Retinal pigment epithelial cell (primary cell): ENCODE measurements at places on chromosomes 6 and 20.

DNA sequence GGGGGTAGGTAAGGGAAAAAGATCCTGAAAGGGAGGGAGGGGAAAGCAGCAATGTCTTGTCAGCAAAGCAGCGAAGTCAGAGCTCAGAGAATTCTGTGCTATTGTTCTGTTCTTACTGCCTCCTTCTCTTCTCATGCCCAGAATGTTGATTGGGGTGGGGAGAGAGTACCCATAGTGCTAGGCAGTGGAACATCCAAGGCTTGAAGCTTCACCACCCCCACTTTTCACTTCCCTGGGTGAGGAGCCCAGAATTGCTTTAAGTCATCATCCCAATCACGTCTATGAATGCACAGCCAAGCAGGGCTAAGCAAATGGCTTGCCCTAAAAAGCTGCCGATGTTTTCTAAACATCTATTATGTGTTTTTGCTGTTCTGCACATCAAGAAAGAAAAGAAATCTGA is 16.5 kb downstream of the REPS1 start:
- DNase-seq: no peak

DNA sequence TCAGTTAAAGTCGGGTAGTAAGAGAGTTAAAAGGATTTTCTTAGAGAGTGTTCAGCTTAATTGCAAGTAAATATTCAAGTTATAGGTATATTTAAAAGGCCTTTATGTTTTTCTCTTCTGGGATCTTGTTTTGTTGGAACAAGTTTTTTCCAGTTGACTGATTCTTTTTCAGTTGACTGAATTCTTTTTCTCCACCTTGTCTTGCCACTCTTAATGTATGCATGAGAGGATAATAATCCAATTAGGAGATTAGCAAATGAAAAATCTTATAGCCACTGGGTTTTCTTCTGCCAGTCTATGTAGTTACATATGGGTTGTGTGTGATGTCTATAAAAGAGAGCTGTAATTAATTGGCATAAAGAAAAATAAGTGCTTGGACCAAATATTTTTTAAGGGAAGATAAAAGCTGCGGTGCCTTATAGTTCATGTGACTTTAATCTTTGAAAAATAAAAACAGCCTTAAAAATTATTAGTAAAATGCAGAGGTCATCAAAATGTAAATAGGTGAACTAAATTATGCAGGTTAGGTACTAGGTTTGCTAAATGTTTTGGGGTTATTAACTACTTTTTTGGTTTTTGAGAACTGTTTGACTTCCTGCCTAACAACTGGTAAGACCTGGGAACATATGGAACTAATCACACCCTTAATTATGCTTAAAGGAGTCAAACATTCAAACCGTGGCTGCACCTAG is 367.2 kb downstream of the HTR1B start:
- DNase-seq: peak; percentile 56

- no peak for DNase-seq
Measured at GRCh38 chr20:25750765-25751696, 54.4 kb upstream of the ZNF337 start.

DNA sequence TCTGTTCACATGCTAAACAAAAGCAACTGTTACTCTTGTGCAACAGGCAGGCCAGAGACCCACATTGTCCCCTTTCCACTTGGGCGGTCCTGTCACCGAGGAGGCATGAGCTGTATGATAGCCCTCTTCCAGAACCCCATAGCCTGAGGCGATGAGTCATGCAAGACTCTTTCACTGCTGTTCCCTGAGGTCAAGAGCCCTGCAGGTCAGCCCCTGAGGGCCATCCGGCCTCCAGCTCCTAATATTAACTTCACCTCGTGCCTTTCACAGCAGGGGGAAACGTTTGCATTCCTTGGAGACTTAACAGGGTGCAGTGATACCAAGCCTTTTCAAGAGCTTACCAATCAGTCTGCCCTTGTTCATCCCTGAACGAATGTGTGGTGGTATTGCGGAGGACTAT is 253.3 kb upstream of the ECI2 start:
- no peak for DNase-seq

- DNase-seq: no peak
Measured at GRCh38 chr6:2658788-2659187, 91.9 kb downstream of the MYLK4 start.

DNA sequence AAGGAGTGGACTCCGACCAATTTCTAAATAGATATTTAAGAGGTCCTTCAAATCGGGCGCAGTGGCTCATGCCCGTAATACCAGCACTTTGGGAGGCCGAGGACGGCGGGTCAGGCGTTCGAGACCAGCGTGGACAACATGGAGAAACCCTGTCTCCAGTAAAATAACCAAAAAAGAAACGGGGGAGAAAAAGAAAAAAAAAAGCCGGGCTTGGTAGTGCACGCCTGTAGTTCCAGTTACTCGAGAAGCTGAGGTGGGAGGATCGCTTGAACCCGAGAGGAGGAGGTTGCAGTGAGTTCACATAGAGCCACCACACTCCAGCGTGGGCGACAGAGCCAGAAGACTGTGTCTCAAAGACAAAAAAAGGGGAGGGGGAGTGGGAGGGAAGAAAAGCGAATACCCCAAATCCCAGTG is 53.3 kb upstream of the HFE start:
- DNase-seq: no peak

DNA sequence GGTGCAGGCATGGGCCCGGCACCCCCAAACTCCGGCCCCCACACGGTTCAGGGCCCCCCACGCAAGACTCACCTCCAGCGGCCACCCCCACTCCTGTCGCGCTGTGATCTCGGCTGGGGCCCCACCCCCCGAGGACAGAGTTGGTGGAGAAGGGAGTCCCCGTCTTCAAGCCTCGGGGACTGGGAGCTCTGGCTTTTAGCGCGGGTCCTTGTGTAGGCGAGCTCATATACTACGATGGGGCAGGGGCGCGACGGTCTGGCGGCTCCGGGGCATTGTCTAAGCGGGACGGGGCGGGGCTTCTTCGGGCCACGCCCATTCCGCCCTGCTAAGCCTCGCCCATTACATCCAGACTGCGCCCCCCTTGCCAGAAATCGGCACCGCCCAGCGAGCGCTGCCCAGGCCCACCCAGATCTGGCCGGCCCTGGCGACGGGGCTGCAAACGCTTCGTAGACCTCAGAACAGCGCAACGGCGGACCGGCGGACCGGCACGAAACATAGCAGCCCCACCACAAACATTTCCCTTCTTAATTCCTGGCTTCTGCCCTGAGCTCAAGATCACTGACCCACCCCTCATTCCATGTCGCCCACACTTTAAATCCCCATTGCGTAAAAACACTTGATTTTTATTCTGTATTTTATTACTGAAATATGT is 1.0 kb upstream of the DDAH2 start:
- no peak for DNase-seq

GRCh38 chr20:49969946-49970345 is 12.8 kb upstream of the SNAI1 start:
- DNase-seq: no peak

GRCh38 chr6:101445527-101445926 is 52.0 kb downstream of the GRIK2 start:
- no peak for DNase-seq

DNA sequence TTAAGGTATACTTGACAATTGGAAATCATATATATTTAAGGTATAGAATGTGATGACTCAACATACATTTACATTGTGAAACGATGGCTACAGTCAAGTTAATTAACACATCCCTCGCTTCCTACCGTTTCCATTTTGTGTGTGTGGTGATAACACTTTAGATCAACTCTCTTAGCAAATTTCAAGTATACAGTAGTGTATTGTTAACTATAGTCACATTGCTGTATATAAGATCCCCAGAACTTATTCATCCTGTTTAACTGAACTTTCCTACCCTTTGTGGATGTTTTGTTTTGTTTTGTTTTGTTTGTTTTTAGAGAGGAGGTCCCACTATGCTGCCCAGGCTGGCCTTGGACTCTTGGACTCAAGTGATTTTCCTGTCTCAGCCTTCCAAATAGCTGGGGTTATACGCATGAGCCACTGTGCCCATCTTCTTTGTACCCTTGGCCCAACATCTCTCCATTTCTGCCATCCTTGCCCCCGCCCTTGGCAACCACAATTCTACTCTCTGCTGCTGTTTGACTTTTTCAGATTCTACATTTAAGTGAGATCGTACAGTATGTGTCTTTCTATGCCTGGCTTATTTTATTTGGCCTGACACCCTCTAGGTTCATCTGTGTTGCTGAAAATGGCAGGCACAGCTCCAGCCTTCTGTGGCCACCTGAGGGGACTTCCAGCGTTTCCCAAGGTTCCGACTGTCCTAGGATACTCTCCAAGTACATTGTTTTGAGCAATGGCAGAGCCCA is 90.5 kb upstream of the SNX9 start:
- no peak for DNase-seq

- no peak for DNase-seq
Measured at GRCh38 chr20:33814238-33814712, 3.1 kb downstream of the CHMP4B start.

GRCh38 chr6:28274888-28275287 is 6.5 kb upstream of the PGBD1 start:
- DNase-seq: no peak

DNA sequence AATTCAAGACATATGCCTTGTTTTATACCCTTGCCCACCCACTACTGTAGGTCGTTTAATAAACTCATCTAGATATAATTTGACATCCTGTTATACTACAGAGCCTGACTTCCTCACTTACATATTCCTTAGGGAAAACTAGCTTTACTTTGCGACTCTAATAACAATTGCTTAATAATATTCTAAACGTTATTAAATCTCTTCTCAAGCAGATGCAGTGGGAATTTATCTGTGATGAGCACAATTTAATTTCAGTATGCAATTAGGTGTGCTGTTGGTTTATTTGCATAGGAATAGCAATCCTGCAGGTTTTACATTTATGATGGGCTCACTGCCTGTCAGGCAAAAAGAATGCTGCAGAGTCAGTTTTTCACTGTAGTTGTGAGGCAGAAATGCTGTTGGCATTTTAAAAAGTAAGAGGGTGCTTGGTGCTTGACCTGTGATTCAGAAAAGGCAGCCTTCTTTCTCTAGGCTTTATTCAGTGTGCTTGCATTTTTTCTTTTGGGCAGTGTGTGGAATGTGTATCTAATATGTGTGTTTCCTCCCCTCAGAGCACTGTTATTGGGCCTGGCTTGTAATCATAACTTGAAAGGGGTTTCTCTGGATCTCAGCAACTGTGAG is 152.3 kb upstream of the SCGN start:
- no peak for DNase-seq

GRCh38 chr6:133623065-133623464 is 265.8 kb upstream of the TCF21 start:
- no peak for DNase-seq

- DNase-seq: no peak
Measured at GRCh38 chr6:112311950-112312547, 35.1 kb upstream of the RFPL4B start.

DNA sequence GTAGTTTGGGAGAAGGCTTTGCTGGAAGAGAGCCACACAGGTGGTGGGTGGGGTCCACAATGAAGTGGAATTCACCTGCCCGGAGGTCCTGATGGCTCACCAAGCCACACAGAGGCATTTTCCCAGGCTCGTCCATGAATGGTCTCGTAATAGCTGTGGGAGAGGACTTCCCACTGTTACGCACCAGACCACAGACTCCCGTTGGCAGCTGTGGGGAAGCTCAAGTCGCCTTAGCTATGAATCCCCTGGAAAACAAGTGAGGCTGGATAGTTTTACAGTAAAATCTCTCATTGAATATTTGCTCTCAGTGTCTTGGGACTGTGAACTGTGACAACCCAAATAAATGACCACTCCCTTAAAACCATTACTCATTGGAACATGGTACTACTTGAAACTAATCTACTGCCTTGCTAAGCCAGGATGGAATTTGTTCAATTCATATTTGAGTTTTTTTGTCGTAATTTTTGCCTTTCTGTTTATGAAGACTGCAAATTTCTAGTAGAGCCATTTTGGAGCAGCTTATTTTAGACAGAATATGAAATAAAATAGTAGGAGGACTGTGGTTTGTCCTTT is 79.4 kb downstream of the JAG1 start:
- DNase-seq: peak; percentile 49

DNA sequence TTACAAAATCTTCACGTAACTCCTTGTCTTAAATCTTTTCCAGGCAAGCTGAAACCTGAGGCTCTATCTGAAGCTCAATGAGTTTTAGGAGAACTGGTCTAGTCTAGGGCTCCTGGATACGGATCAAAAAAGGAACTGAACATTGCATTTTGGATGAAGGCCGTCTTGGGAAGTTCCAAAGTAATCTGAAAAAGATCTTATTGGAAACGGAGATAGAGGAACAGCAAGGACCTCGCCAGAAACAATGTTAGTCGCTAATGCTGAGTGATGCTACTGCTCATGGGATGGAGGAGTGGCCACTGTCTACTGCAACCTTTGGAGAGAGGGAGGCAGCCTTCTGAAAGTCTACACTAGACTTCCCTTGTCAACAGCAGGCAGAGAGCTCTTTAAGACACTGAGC is 91.4 kb upstream of the ATXN1 start:
- DNase-seq: no peak

GRCh38 chr6:11814106-11814505 is 35.5 kb upstream of the ADTRP start:
- DNase-seq: no peak

- DNase-seq: no peak
Measured at GRCh38 chr20:39433466-39433865, 471.3 kb downstream of the DHX35 start.

DNA sequence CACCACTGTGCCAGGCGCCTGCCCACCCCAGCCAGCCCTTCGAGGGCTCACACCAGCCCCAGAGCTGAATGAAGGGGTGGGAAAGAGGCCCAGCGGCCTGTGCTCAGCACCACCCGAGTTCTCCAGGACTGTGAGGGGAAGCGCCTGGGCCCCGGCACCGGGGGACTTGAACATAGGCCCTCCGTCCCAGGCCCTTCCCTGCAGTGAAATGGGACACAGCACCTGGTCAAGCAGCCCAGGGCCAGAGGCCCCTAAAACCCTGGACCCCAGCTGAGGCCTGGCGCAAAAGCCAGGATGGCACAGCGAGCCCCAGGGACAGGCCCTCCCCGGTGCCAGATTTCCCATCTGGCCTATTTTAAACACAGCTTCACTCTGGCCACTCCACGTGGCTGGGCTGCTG is 4.0 kb downstream of the KCNQ2 start:
- no peak for DNase-seq

DNA sequence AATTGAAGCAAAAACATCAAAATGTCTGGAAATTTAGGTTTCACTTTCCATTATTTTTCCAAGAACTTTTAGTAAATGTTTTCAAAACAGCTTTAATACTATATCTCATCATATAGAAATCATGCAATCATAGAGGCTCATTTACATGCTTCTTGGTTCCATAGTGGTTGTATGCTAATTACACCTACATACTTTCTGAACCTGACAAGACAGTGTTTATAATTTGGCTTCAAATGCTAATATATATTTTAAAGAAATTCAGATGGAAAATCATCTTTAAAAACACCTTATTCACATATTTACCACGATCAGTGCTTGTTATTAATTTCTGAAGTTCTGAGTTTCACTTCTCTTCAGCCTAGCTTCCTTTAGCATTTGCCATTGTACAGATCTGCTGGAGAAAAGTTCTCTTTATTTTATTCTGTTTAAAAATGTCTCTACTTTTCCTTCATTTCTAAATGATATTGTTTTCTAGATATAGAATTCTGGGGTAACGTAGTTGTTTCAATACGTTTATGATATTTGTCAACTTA is 89.9 kb downstream of the PLCB1 start:
- no peak for DNase-seq
